Gastrocnemius medialis (tissue), 4 donors: ENCODE measurements at places on chromosomes 7 and 10. TPM values are rescaled to one million over a fixed set of nuclear protein-coding genes. Genes with fewer than 3 reads are reported as not detected.

CCL24 gene
- total RNA-seq = not detected

BTBD16 gene
- total RNA-seq = not detected

SMC3 gene
- total RNA-seq = 22.9 TPM

CUBN gene
- total RNA-seq = 3.6 TPM
